ENCODE measurements at places on chromosomes 1 and 21. TPM values are rescaled to one million over a fixed set of nuclear protein-coding genes. Genes with fewer than 3 reads are reported as not detected.

The KRTAP20-2 gene
- not detected for polyA plus RNA-seq

DNA sequence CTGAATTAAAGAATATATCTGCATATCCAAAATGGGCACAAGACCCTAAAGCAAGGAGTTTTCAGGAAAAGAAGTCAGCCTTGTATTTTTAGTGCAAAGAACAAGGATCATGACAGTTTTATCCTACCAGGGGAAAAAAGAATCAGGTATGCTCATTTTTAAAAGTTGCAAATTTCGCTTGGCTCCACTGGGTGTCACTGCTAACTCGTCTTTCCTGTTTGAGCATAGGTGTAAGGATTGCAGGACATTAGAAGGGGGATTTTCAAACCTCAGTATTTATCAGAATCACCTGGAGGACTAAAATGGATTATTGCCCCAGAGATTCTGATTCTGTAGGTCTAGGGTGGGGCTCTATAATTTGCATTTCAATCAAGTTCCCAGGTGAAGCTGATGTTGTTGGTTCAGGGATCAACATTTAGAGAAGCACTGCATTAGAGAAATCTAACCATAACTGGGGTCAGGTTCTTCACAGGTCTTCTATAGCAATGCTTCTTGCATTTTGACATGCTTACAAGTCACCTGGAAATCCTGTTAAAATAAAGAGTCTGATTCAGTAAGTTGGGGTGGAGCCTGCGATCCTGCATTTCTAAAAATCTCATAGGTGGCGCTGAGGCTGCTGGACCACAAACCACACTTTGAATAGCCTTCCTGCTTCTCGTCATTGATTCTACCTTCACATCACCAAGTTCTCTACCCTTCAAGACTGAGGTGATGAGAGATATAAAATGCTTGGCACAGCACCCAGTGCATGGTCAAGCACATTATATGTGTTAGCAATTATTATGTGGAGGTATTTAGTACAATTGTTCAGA lies 39.6 kb downstream of the NUF2 start:
- no peak for DNase-seq

The SERPINC1 gene
- 0.44 TPM for polyA plus RNA-seq

- no peak for DNase-seq
Measured at GRCh38 chr1:100703052-100703451, 16.5 kb upstream of the VCAM1 start.

The DRAM2 gene
- 70.8 TPM for polyA plus RNA-seq

DNA sequence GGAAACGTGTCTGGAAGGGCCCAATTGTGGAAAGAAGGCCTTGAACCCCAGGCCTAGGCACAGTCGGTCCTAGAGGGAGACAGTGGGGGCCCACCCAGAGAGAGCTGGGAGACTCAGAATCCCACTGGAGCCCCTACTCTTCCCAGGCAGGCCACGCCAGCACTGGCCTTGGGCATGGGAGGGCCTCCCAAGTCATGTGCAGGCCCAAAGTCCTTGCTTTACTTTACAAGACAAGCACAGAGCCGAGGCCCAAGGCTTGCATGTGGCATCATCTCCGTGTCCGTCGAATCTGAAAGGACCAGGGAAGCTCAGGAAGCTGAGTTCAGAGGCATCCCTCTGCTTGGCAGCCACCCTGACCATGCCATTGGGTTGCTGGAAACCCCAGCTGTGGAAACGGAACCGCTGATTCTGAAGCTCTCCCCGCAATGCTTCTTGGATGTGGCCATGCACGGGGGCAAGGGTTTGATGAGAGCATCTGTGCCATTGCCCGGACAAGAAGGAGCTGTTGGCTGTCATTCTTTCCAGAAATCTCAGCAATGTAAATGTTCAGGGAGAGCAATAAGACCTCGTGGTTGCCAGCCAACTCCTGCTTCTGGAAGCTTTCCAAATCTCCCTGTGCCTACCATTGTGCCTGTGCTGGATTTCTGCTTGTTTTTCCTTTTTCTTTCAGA lies 32.8 kb downstream of the ABCG1 start:
- DNase-seq, result no peak

The CIART gene
- polyA plus RNA-seq, result 9.8 TPM

The LMOD1 gene
- 3.4 TPM for polyA plus RNA-seq

The KCNE2 gene
- polyA plus RNA-seq, result 1.1 TPM

The TFAP2E gene
- polyA plus RNA-seq, result 0.61 TPM

DNA sequence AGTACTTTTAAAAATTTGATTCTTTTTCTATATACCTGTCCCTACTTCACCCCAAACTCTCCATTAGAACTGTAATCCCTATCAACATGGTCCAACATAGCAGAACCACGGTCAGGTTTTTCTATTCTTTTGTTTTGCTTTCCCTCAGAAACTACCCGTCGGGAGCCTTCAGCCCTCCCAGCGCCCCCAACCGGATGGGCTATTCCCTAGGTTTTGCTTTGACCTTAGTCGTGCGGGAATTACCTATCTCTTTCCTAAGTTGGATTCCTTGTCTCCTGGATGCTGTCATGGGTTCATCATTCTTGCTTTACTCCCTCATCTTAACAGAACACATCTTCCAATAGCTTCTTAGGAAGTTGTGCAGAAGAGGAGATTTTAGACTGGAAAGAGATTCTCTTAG lies 97.5 kb upstream of the LBR start:
- no peak for DNase-seq

The CDC42 gene
- polyA plus RNA-seq, result 333 TPM

DNA sequence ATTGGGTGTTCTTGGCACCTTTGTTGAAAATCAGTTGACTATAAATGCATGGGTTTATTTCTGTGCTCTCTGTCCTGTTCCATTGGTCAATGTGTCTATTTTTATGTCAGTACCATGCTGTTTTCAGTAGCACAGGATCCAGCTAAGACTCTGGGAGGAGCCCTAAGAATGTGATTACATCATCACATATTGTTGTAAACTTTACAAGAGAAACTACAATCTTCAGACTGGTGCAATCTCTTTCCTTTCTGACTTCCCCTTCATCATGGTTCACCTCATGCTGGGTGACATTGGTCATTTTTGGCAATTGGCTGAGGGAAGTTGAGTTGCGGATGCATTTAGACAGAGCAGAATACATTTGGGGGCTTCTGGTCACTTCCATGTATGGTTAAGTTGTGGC lies 88.4 kb downstream of the C21orf91 start:
- DNase-seq, result no peak

DNA sequence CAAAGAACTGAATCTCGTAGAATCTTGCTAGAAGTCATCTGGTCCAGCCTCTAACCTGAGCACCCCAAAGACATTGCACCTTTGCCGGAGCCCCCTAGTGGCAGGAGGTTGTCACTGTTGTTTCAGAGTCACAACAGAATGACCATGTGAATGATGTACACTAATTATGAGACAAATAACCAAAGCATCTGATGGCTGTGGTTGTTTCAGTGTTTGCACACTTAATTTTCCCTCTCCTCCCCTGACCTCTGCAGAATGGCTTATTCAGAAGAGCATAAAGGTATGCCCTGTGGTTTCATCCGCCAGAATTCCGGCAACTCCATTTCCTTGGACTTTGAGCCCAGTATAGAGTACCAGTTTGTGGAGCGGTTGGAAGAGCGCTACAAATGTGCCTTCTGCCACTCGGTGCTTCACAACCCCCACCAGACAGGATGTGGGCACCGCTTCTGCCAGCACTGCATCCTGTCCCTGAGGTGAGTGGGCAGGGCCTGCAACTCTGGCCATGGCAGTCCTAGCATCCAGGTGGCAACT lies 26.4 kb downstream of the TRAF5 start:
- DNase-seq, result no peak

- DNase-seq, result no peak
Measured at GRCh38 chr1:199490769-199491527, 536.6 kb upstream of the NR5A2 start.

GRCh38 chr1:224067621-224068457 lies 46.1 kb upstream of the FBXO28 start:
- no peak for DNase-seq

DNA sequence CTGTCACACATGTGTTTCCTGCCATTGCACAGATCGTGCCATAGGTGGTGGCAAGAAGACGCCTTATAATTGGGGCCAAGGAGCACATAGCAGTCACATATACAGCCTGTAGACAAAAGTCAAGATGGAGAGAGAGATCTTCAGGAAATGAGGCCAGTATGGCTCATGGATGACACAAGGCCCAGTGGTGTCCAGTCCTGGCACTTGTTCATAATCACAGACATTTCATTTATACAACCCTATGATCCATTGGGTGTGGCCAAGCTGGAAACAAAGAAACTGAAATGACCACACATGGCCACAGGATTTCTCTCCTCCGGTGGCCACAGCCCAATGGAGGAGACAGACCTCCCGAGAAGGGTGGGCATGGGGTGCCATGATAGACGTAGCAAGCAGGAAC lies 78.5 kb upstream of the KAZN start:
- DNase-seq, result no peak

DNA sequence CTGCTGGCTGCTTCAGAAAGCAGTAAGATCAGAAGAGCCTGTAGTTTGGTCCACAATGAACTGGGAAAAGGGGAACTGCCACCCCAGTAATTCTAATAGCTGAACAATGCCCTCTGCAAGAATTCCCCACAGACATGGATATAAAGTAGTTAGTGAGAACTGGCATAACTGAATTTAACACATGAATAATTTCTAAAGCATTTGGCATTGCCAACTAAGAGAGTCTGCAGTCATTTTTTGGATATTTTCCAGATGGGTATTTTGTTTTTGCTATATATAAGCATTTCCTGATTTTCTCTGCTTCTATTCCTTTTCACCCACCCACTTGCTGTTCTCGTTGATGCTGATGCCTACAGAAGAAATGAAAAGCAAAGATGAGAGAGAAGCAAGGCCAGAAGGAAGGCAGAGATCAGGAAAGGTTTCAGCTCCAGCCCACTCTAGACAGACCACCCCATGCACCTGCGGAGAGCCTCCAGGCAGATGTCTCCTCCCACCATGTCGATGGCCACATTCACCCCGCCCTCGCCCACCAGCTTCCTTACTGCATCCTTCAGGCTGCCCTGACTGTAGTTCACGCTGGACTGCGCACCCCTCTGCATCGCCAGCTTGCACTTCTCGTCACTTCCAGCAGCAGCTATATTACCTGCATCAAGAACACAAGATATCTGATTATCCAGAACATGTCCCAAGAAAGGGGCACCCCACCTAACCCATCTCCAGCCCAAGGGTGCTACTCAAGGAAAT lies 55.9 kb upstream of the SEC16B start:
- DNase-seq, result no peak

The BLACAT1 gene
- 0.34 TPM for polyA plus RNA-seq

DNA sequence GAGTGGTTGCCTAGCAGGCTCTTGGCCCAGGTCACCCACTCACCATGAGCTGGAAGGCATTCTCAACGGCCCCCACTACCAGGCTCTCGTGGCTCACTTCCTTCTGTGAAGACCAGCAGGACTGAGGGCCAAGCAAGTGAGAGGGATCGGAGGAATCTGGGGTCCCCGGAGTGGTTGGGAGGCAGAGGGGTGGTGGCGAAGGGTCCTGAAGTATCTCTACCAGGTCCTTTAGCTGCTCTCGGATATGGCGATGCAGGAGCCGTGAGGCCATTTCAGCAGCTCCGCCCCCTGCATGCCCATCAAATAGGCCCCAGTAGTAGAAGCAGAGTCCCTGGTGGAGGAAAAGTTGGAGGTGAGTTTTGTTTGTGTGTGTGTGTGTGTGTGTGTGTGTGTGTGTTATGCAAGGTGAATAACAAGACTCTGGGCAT lies 2.4 kb downstream of the PPM1J start:
- DNase-seq, result no peak

The ATP8B2 gene
- polyA plus RNA-seq, result 24.4 TPM

GRCh38 chr1:115379943-115380342 lies 41.9 kb upstream of the NGF start:
- no peak for DNase-seq

The SPATA46 gene
- polyA plus RNA-seq, result 3.8 TPM

DNA sequence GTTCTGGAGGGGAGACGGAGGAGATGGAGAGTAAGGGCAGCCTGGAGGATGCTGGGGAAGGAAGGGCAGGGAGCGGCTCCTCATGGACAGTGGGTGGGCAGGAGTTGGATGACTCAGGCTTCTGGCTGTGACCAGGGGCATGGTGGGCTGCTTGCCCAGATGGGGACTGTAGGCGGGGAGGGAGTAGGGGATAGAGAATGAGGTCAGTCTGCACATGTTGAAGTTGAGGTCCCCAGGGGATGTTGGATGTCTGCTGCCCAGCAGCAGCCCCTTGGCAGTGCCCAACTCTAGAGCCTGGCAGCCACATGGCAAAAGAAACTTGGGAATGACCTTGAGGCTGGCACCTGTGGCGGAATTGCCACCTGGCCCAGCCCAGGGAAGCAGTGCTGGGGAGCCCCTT lies 6.4 kb downstream of the SELENON start:
- no peak for DNase-seq

- DNase-seq, result no peak
Measured at GRCh38 chr1:172339842-172340241, 80.6 kb upstream of the C1orf105 start.

The TMEM82 gene
- polyA plus RNA-seq, result 5.1 TPM

The CLDN19 gene
- polyA plus RNA-seq, result 103 TPM

- no peak for DNase-seq
Measured at GRCh38 chr1:231357831-231358354, 19.8 kb downstream of the SPRTN start.

DNA sequence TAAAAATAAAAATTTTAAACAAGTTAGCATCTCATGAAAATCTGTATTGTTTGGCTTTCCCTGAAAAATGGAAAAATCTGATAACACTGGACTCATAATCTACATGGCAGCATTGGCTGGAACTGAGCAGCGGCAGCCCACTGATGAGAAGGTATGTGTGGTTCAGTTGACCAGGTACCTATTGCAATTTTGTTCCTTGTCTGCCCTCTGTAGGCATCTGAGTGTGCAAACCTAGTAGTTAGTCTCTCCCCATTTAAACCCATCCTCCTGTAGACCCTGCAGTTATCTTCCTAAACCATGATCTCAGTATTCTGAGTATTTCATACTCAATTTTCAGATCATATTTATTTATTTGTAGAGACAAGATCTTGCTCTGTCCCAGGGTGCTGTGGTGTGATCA lies 59.4 kb upstream of the SERBP1 start:
- no peak for DNase-seq

GRCh38 chr1:34800214-34800613 lies 7.4 kb downstream of the GJA4 start:
- DNase-seq, result no peak

GRCh38 chr21:18887922-18888602 lies 484.5 kb upstream of the TMPRSS15 start:
- DNase-seq, result no peak

- no peak for DNase-seq
Measured at GRCh38 chr1:115650961-115651360, 9.2 kb downstream of the VANGL1 start.

- DNase-seq, result no peak
Measured at GRCh38 chr1:18032172-18032859, 75.3 kb upstream of the IGSF21 start.

GRCh38 chr1:30312226-30312625 lies 411.2 kb downstream of the MATN1 start:
- DNase-seq, result no peak

GRCh38 chr1:210321552-210321951 lies 7.2 kb upstream of the HHAT start:
- DNase-seq, result no peak

GRCh38 chr1:233620065-233620464 lies 6.2 kb downstream of the KCNK1 start:
- DNase-seq, result no peak

GRCh38 chr1:72498371-72498770 lies 216.0 kb upstream of the NEGR1 start:
- DNase-seq, result no peak

- DNase-seq, result no peak
Measured at GRCh38 chr21:25297117-25297516, 310.2 kb downstream of the MRPL39 start.
